ENCODE measurements at places on chromosomes 3 and 15.

- DNase-seq: peak; percentile 23
Observed at GRCh38 chr3:190586631-190587011, 72.7 kb downstream of the IL1RAP start.

DNA sequence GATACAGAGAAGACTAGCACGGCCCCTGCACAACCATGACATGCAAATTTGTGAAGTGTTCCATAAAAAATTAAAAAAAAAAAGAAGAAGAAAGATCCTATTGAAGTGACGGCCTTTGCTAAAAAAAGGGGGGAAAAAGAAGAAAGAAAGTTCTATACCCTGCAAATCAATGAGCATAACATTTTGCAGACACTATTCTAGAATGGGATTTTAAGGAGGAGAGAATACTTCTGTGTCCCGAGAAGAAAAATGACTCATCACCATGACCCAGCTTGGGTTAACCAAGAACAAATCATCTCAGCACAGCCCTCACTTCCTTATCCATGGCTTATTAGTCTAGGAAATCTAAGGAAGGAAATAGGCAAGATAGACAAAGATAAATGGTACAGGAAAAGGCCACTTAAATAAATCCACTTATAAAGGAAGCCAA lies 7.4 kb upstream of the SH3BP5 start:
- DNase-seq: no peak

DNA sequence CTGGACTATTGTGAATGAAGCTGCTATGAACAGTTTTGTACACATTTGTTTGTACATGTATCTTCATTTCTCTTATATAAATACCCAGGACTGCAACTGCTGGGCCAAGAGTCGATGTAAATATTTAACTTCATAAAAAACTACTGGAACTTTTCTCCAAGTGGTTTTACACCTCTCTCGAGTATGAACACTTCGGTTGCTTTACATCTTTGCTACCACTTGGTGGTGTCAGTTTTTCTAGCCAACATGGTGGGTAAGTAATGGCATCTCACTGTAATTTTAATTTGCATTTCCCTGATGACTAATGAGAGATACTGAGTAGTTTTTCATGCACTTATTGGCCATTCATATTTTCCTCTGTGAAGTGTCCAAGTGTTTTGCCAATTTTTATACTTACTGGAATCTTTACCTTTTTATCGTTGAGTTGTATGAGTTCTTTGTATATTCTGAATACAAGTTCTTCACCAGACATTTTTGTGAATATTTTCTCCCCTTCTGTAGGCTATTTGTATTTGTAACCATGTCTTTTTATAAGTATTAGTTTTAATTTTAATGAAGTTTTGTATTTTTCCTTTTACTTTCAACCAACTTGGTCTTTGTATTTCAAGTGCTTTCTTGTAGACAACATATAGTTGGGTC lies 44.4 kb downstream of the PCOLCE2 start:
- DNase-seq: no peak

- DNase-seq: no peak
Observed at GRCh38 chr3:130918328-130918727, 24.4 kb downstream of the ATP2C1 start.

DNA sequence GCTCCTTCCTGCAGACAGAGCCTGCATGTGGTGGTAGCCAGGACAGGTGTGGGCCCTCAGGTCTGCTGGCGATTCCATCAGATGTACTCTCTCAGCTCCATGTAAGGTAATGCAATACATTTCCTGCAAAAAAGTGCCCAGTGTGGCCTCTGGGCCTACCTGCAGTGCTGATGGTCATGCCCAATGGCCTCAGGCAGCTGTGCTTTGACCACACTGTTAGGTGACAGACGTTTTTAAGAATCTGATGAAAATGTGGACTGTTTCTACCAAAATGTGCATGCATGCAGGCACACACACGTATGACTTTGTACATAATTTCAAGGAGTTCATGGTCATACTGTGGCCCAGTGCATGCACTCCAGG lies 152.9 kb downstream of the RAB11A start:
- DNase-seq: no peak

- DNase-seq: no peak
Observed at GRCh38 chr15:36426691-36427090, 152.7 kb upstream of the CDIN1 start.

DNA sequence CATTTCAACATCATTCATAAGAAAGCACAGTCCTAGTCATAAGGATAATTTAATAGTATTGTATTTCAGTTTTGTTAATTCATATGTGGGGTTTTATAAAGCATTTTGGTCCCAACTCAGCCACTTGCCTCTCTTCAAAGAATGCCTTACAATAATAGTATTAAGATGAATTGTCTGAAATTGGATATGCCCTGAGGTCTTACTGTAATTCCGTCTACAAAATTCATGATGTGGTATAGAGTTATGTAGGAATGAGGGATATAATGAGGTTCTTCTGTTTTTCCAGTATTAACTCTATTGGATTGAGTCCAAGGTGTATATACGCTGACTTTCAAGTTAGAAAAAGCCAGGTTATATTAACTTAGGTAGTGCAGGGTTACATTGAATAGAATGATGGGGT lies 177.0 kb downstream of the GOLIM4 start:
- DNase-seq: no peak

- DNase-seq: no peak
Observed at GRCh38 chr3:54772746-54773145, 155.1 kb downstream of the LRTM1 start.

DNA sequence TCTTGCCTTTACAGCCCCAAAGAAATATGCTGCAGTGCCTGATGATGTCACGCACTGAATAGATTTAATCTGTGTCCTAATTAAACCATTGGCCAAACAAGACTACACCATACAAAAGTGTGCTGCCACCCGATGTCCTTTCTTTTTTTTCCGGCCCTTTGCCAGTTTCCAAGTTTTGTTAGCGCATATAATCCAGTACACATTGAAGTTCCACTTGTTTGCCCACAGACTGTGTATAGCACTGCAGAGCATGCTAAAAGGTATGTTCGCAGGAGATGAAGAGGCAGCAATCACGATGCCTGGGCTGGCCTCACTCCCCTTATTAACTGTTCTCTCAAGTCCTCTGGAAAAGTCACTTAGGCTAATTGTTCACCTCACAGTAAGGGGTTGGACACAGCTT lies 26.8 kb downstream of the MRPS25 start:
- no peak for DNase-seq

DNA sequence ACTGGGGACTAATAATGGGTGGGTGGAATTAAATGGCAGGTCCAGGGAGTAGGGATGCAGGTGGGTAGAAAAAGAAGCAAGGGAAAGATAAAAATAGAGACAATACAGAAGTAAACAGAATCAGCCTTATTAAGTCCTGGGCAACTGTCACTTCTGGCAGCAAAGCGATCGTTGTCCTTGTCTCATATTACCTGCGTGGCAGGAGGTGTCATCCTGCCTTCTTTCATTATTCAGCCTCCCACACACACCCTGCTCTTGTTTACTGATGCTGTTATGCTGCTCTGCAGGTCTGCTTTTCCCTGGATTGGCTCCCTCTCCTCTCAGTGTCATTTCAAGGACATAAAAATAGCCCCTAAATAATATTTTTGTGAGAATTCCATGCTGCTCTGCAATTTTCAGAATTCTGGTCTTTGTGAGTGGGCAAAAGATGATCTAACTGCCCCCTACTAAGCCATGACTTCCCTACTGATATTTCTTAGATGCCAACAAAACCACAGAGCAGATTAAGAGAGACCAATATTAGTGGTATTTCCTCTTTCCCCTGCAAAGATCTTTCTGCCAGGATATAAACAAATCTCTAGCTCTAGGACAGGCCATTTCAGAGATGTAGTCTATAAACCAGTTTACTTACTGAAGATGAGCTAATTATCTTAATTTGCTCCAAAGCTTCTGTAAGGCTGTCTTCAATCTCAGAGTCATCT lies 8.5 kb downstream of the VEPH1 start:
- no peak for DNase-seq

GRCh38 chr15:45337224-45337623 lies 41.1 kb downstream of the GATM start:
- no peak for DNase-seq

DNA sequence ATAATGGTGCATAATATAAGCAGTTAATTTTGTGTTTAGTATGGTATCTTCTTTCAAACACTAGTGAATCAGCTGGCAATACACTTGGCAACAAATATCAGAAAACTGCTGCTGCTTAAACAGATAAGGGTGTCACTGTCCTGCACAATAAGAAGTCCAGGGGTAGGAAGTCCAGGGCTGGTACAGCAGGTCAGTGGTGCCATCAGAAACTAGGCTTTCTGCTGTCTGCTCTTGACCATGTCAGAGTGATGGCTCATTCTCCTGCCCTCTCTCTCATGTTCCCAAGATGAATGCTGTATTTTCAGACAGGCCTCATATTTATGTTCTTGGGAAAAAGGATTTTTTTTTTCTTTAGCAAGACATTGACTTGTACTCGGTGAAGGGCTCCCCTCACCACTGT lies 9.2 kb upstream of the GRK7 start:
- DNase-seq: no peak

DNA sequence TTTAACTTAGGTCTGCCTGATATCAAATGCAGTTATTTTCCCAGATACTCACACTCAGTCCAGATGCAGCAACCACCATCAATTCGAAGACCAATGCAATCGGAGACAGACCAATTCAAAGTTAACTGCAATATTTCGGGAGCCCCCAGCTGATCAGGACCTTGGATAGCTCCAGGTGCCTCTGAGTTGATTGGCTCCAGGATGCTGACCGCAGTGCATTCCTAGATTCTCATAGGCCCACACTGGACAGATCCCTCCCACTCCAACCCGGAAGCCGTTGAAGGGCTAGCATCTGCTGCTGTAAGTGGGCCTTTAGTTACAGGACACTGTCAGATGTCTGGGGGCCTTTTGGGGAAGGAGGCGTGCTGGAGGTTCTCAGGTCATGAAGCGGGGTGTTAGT lies 89.5 kb upstream of the ATP2B2 start:
- DNase-seq: peak; percentile 19

DNA sequence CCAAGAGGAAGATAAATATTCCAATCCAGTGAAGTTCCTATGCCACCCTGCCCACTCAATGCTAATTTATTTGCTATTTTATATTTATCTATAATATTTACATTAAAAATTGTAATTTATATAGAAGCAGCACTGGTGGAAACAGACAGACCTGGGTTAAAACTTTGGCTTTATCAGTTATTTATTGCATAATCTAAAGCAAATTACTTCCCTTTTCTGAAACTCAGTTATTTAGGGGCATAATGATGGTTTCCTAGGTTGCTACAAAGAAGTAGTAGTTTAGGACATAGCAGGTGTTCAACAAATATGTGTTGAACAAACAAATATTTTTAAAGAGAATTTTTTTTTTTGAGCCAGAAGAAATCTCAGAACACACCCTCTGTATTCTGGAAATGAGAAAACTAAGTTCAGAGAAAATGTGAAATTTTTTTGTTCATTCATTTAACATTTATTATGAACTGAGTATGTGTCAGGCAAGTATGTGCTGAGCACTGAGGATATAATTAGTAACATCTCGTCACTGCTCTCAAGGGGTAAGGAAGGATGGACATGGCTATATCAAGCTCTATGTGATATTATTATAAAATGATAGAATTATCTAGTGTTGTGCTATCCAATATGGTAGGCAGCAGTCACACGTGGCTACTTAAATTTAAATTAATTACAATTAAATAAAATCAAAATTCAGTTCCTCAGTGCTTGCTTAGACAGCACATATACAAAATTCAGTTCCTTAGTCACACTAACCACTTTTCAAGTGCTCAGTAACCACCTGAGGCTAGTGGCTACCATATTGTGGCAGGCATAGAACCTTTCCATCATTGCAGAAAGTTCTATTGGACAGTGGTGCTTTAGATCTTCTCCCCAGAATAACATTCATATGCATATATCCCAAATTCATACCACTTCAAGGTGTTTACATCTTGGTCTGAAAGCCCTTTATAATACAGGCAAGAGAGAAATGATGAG lies 7.0 kb upstream of the UBE2Q2 start:
- no peak for DNase-seq

DNA sequence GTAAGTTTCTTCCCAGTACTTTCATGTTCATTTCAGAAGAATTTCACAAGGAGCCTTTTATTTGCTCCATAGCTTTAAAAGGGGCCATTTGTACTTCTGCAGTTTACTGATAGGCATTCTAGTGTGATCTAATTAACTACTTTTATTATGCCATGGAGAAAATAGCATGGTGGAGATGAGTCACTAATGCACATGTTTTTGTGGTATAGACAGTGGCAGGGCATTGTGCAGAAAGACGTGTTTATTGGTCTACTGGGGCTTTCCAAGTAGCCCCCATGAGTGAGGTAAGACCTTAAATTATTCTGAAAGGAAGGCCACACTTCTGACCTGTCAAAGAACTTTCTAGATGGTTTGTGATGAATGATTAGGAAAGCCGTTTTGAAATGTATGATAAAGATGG lies 810.0 kb upstream of the NR2F2 start:
- DNase-seq: no peak

DNA sequence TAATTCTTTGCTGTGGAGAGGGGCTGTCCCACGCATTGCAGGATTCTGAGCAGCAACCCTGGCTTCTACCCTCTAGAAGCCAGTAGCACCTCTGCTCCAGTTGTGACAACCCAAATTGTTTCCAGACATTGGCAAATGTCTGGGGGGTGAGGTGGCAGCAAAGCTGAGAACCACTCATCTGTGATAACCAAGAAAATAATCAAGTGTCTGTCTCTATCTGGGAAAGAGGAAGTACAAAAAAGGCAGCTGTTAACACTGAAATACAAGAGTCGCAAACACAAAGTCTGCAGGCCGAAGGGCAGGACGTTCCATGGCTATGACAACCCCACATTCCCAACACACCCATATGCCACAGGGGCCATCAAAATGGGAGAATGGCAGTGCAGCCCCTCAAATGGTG lies 42.2 kb upstream of the GNB5 start:
- DNase-seq: no peak

GRCh38 chr3:49198161-49198560 lies 26.8 kb downstream of the KLHDC8B start:
- no peak for DNase-seq

- DNase-seq: no peak
Observed at GRCh38 chr3:126208182-126208581, 27.8 kb upstream of the ALDH1L1 start.

GRCh38 chr3:138768125-138768524 lies 66.6 kb downstream of the PIK3CB start:
- no peak for DNase-seq

GRCh38 chr15:50287324-50288116 lies 22.0 kb upstream of the HDC start:
- no peak for DNase-seq

GRCh38 chr3:145981056-145981455 lies 179.9 kb downstream of the PLOD2 start:
- DNase-seq: no peak

DNA sequence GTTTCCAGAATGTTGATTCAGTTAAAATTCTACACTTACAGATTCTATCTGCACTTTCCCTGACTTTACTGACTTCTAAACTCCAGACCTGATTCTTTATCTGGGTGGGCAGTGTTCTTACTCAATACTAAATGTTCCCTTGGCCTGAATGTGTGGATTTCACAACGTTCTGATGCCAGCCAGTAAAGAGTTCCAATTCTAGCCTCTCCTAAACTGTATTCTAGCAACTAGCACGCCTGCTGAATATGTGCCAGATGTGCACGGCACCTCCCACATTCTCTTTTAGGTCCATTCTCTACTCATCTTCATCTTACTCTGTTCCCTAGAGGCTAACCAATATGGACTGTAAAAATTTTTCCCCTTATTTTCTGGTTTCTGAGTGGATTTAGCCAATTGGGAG lies 479.5 kb upstream of the AGTR1 start:
- DNase-seq: no peak

Data from stimulated activated CD4-positive, alpha-beta T cell treated with anti-CD3 and anti-CD28 coated beads, Interleukin-12 subunit alpha, Interleukin-12 subunit beta, amount 100 ng/mL, for 4 hours (primary cell).